CD4-positive, alpha-beta T cell treated with Interleukin-4 for 1 hour (primary cell): ENCODE measurements at places on chromosomes 13 and 19.

DNA sequence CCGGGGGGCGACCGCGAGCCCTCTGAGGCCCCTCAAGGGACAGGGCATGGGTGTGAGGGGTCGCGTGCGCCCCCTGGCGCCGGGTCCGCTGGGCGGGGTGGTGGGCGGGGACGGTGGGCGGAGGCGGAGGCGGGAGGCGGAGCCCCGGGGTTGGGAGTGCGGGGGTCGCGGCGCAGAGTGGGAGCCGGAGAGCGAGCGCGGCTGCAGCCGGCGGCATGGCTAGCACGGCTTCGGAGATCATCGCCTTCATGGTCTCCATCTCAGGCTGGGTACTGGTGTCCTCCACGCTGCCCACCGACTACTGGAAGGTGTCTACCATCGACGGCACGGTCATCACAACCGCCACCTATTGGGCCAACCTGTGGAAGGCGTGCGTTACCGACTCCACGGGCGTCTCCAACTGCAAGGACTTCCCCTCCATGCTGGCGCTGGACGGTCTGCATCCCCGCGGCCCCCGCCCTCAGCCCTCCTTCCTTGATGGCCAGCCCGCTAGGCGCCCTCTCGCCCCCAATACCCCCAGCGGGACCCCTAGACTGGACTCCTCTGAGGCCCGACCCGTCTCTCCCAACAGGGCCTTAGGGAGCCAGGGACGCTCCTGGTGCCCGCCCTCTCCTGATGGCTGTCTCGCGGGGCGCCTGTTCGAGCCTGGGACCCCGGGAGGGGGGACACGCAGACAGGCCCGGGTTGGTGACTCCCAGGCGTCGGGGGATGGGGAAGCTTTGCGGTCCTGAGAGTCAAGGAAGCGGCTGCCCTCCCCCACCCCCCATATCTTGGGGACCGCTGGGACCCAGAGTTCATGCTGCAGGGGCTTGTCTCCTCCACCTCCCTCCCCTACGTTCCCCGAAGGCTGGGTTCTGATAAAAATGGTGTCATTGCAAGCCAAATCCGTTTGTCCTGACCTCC is at the start of gene CLDN10:
CLDN10 (plus strand) TSS at position 182 of the 903 bp plus-strand sequence; CDS start at position 216, 34 bp downstream.
- no peak for DNase-seq

DNA sequence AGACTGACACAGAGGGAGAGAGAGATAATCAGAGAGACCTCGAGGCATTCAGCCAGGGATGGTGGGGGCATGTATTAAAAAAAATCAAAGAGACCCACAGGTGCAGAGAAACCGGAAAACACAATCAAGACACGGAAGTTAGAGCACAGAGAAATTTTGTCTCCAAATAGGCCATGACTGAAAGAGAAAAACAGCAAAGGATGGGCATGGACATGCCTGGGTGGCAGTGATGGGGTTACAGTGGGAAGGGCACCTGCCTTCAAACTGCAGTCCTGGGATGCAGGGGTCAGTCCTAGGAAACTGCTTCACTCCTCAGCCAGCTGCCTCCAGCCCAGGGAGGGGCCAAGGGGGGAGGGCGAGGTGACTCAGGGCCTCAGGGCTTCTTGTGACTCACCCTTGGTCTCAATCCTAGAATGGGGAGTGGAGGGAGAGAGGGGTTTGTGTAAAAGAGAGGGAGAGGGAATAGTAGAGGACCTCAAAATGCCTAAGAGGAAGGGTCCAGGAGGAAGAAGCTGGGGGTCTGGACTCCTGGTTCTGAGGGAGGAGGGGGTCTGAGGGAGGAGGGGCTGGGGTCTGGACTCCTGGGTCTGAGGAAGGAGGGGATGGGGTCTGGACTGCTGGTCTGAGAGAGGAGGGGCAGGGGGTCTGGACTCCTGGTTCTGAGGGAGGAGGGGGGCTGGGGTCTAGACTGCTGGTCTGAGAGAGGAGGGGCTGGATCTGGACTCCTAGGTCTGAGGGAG is 3.6 kb upstream of the KCNN4 start:
- DNase-seq, result peak; percentile 49

DNA sequence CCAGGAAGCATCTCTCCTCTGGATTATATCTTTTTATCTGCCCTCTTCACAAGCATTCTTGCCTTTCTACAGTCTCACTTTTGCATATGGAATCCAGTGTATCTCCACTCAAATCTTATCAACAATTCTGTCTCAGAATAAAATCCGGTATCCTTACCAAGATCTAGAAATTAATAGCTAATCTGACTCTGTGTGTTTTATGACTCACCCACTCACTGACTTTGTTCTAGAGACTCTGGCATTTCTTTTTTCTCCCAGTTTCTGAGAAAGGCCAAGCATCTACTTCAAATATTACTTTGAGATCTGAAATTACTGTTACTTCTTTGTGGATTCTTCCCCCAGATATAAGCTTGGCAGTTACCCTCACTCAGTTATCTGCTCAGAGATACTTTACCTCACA is 913.5 kb upstream of the ATXN8OS start:
- DNase-seq, result no peak

GRCh38 chr13:92823059-92823458 is 403.5 kb upstream of the GPC6 start:
- DNase-seq, result no peak

GRCh38 chr13:78620936-78621470 is 17.7 kb upstream of the POU4F1 start:
- no peak for DNase-seq

DNA sequence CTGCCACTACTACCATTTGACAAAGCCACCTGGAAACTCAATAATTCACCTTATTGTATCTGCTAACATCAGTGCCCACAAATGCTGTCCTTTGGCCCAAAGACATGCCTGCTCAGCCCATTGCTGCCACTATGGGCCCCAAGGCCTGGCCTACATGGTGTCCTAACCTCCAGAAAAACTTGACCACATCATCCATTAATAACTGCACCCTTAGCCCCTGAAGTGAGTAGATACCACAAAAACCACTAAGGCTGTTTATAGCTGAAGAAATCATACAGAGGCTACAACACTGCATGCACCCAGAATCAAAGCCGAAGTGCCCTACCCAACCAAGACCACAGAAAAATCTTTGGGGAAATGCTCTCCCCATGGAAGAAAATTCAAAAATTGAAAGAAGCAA is 932.8 kb upstream of the SLITRK6 start:
- no peak for DNase-seq

GRCh38 chr19:52296400-52296772 is 583 bp upstream of the ZNF480 start:
- no peak for DNase-seq

DNA sequence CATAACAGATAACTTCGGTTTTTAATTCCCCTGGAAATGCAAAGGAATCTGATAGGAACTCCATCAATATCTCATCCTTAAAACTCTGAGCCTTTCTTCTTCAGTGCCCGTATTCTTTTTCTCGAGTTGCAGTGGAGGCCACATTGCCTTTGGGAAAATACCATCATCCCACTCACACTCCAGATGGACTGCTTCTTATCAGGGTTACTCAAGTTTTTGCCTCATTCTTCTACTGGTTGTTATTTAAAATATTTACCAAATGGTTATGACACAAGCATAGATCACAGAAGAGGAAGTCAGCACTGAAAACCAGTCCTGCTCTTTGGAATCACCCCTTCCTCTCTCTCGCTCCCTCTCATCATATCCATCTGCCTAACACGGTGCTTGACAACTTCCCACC is 1020.5 kb upstream of the SLC10A2 start:
- DNase-seq, result no peak

- no peak for DNase-seq
Measured at GRCh38 chr13:113664751-113665596, 2.0 kb upstream of the GRK1 start.

- no peak for DNase-seq
Measured at GRCh38 chr13:100231176-100231575, 142.3 kb downstream of the PCCA start.

DNA sequence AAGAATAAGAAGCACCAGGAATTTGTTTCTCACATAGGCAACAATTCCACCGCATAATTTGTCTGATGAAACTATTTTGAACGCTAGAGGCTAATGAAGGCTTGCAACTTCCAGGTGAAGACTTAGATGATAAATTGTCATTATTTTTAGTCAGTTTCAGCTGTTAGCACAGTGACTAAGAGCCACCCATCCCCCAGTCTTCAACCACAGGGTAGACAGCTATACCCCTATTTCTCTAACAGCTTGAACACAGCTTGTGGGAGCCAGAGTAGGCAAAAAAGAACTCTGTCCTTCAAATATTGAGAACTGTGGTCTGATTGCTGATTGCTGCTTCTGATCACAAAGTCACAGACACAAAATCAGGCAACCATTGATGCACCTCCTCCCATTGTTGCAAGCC is 1124.8 kb upstream of the PRR20A start:
- DNase-seq, result no peak

DNA sequence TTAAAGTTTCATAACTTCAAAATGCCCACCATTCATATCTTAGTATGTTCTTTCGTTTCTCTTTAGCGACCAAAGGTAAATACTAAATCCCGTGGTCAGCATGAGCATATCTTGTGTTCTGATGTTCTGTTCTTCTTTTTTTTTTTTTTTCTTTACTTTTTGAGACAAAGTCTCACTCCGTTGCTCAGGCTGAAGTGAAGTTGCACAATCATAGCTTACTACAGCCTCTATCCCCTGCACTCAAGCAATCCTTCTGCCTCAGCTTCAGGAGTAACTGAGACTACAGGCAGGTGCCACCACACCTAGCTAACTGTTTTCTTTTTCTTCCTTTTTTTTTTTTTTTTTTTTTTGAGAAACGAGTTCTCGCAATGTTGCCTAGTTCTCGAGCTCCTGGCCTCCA is 60.9 kb upstream of the ATP12A start:
- no peak for DNase-seq

DNA sequence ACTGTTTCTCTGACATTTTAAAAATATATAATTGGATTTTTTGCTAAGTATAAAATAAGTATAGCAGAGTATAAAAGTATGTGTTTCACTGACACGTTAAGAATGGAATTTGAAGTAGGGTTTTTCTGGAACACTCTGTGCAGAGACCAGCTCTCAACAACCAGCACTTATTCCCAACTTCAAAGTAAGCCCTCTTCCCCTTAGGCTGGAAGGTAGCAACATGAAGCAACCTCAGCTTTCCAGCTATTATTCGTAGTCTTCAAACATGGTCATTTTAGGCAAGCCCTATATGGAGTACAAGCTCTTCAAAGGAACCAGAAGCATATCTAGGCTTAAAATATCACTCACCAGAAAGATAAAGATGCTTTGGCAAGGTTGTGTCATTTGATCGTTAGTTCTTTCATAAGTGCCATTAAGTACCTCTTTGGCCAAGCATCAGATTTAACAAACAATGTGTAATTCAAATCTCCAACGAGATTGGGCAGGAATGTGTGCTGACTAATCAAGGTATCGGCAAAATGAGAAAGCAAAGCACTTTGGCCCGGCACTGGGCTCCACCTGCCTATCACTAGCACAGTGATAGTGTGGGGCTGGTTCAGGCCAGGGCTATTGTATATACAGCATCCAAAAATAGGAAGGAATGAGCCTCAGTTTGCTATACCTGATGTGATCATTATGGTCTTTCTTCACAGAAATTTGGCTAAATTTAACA is 95.9 kb upstream of the FREM2 start:
- DNase-seq, result no peak

DNA sequence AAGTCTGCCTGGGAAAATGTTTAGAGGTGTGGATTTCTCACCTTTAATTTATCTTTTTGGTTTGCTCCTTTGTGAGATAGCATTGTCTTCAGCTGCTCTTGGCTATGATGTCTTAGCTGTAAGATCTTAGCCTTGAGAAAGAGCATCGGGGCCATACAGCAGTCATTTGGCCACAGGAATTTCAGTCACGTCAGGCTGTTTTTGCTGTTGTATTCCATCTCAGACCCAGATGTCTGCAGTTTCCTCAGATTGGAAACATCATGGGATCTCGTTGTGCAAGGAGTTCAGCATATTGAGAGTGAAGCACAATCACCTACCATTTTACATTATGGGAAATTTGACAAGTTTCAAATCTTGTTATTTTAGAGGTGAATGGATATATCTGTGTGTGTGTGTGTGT is 89.3 kb upstream of the C1QTNF9B start:
- no peak for DNase-seq

DNA sequence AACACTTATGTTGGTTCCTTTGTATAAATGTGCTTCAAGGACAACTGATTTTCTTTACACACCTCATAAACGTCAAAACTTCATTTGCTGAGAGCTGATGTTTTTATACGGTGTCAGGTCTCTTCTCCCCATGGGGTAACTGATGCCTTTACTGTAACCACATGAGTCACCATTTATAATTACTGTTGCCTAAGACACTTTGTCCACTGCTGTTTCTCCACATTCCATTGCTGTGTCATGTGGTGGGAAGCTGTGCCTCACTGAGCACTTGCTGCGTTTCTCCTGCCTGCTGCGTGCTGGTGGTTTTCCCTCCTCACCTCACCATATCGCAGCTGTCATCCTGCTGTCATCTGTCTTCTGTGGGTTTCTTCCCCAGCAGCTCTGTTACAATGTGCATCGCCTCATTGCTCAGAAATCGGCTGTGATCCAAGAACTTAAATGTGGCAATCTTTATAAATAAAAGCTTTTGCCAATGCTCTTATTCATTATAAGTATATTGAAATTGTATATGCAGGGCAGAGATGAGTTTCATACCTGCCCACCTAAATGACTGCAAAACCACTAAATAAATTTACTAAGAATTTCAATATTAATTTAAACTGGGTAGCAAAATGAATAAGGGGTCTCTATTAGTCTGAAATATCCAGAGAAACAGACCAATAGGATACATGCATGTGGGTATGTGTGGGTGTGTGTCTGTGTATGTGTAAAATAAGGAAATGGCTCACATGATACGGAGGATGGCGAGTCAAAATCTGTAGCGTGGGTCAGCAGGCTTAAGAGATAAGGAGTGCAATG is 547.0 kb upstream of the SLITRK5 start:
- no peak for DNase-seq

GRCh38 chr13:86848716-86849115 is 822.5 kb upstream of the SLITRK5 start:
- DNase-seq, result no peak

DNA sequence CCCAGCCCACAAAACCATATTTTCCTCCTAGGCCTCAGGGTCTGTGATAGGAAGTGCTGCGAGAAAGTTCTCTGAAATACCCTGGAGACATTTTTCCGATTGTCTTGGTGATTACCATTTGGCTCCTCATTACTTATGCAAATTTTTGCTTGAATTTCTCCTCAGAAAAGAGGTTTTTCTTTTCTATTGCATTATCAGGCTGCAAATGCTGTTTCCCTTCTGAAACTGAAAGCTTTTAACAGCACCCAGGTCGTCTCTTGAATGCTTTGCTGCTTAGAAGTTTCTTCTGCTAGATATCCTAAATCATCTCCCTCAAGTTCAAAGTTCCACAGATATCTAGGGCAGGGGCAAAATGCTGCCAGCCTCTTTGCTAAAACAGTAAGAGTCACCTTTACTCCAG is 434.2 kb downstream of the PCDH20 start:
- no peak for DNase-seq

DNA sequence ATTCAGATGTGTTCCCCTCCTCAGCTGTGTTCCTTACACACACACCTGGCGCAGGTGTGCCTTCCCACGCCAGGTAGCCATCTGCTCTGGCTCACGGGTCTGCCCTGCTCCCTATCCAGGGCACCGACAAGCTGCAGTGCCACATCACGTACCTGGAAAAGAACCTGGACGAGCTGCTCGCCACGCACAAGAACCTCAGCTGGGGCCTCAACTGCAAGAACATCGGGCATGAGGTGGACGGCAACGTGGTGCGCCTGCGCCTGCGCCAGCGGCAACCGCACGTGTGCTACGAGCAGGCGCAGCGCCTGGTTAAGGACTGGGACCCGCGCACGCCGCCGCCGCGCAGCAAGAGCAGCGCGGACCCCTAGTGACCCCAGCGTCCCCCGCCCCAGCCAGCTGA is 26.5 kb upstream of the CASP14 start:
- DNase-seq, result no peak
